ENCODE measurements at places on chromosomes 4 and X.
A peak's percentile ranks its signal among the peaks of the same experiment; 100 is the strongest.

- DNase-seq: no peak
These were observed 8.9 kb upstream of the RGS12 start for GRCh38 chr4:3283916-3284315.

GRCh38 chrX:132094164-132094563 is 33.7 kb downstream of the FRMD7 start:
- DNase-seq: no peak

GRCh38 chr4:86660401-86660800 is 66.3 kb downstream of the PTPN13 start:
- no peak for DNase-seq

GRCh38 chr4:180828455-180829018 is 1414.7 kb upstream of the TENM3 start:
- DNase-seq: peak; percentile 34

DNA sequence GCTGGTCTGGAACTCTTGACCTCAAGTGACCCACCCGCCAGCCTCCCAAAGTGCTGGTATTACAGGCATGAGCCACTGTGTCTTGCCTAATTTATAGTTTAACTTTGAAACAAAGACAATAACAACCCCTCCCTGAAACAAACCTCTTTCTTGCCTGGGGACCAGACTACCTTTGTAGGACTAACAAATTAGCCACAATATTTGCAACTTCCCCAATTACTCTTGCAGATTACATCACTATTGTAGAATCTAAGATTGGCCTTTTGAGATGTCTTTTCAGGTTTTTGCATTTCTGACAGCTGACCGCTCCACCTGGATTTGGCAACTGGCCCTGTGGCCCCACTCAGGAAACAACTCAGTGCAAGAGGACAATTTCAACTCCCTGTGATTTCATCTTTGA is 84.8 kb downstream of the AKAP4 start:
- no peak for DNase-seq

GRCh38 chrX:46587753-46588171 is 14.2 kb downstream of the CHST7 start:
- no peak for DNase-seq

DNA sequence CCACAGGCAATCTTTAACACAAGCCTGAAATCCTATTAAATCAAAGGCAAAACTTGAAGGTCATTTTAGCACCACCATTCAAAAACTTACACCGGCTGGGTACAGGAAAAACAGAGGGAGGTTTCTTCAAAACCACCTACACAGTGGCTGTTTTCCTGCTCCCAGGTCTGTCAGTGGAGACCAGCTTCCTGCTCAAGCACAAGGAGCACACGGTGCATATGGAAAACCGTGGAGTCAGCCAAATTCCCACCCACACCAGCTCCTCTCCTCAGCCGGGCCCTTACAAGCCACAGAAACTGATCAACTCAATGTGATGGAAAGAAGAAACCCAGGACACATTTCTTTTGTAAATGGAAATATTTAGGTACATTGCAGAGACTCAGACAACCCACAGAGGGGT is 14.3 kb upstream of the FAM241A start:
- DNase-seq: no peak

GRCh38 chr4:83417566-83417965 is 38.1 kb downstream of the HELQ start:
- no peak for DNase-seq

DNA sequence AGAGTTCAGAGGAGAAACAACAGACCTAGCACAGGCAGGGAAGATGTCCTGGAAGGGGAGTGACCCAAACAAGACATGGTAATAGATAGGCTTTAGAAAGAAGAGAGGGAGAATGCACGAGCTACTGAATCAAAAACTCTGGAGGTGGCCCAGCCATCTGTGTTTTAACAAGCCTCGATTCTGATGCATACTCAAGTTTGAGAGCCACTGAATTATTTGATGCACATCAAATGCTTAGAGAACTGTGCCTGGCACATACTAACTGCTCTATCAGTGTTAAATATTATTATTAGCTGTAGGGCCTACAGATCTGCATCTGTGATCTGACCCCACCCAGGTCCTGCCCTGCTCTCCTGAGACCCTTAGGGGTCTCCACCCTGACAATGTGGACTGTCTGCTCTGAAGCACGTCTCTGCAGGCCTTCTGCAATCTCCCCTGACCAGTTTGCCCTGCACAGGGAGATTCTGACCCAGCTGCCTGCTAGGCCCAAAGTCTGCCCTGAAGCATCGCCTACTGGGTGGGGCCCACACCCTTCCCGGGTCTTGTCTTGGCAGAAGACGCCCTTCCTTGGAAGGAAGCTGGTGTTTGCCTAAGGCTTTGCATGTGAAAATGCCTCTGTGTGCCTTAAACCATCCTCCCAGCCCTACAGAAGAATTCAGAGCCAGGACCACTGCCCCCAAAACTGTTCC is 201.5 kb upstream of the KLF3 start:
- DNase-seq: no peak

DNA sequence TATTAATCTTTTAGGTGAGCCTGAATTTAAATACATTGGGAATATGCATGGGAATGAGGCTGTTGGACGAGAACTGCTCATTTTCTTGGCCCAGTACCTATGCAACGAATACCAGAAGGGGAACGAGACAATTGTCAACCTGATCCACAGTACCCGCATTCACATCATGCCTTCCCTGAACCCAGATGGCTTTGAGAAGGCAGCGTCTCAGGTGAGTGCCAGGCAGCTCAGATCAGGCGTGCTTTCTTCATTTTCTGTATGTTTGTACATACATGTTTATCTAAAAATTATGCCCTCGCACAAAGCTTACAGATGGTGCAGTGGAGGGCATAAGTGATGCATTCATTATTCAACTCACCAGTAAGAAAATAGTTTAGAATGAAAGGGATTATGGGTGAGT is 85.6 kb downstream of the CPE start:
- no peak for DNase-seq

Measured in kidney (tissue), 22 donors.